Activated CD8-positive, alpha-beta memory T cell treated with anti-CD3 and anti-CD28 coated beads for 24 hours (primary cell): ENCODE measurements at places on chromosomes 16 and 17.

DNA sequence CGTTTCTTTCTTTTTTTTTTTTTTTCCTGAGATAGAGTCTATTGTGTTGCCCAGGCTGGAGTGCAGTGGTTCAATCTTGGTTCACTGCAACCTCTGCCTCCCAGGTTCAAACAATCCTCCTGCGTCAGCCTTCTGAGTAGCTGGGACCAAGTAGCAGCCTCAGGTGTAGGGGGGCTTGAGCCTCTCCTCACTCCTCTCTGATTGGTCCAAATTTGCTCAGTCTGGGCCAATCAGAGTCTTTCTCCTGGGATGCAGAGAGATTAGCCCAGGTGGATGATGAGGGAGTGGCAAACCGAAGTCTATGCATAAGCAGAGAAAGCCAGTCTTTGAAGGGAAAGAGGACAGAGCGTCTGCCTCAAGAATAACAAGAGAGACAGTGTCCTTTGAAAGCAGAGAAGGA, 99.0 kb downstream of the BMERB1 start:
- DNase-seq: no peak

DNA sequence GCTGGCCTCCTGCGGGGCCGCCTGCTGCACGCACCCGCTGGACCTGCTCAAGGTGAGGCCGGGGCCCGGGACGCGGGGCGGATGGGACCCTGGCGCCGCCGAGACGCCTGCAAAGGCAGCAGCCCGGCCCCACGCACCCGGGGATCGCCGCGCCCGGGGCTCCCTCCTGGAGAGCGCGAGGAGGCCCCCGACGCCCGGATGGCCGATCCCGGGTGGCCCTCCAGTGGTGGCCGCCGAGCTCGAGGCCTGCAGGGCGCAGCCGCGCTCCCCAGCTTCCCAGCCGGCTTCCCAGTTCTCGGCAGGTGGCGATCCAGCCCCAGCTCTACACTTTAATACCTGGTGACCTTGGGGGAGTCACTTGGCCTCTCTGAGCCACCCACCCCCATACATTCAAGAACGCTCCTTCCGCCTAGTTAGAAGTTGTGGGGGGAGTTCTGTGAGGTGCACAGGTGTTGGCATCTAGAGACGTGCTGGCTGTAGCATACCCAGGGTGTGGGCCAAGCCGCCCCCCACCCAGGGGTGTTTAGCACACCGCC, 452 bp downstream of the SLC25A10 start:
- DNase-seq: no peak

- DNase-seq: no peak
Measured at GRCh38 chr17:61463316-61464129, 11.3 kb downstream of the TBX4 start.

DNA sequence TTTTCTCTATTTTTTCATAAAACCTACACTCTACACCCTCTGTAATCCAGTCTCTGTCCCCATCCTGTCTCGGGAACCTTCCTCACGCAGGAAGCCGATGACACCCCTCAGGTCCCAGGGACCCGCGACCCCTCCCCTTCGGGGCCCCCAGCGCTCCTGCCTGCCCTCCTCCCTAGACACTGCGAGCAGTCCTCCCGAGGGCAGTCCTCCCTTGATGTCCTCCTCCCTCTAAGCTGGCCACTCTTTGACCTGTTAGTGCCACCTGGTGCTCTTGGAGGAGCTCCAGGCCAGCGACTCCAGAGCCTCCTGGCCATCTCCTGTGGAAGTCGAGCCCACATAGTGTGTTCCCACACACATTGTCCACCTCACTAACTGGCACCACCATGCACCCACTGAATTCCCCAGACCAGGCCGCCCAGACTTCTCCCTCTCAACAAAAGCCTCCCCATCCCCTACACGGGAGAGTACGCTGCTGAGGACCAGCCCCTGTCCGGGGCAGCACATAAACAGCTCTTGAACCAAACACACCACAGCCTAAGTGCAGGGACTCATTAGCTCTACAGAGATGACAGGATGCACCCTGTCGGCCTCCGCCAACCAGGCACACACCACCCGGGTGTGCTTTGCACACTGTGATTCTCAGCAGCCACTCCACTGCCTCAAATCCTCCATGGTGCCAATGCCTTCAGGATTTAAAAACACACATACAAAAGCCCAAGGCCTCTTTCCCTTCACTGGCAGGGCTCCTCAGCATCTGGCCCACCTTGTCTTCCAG, 9.3 kb downstream of the OSBPL7 start:
- no peak for DNase-seq

DNA sequence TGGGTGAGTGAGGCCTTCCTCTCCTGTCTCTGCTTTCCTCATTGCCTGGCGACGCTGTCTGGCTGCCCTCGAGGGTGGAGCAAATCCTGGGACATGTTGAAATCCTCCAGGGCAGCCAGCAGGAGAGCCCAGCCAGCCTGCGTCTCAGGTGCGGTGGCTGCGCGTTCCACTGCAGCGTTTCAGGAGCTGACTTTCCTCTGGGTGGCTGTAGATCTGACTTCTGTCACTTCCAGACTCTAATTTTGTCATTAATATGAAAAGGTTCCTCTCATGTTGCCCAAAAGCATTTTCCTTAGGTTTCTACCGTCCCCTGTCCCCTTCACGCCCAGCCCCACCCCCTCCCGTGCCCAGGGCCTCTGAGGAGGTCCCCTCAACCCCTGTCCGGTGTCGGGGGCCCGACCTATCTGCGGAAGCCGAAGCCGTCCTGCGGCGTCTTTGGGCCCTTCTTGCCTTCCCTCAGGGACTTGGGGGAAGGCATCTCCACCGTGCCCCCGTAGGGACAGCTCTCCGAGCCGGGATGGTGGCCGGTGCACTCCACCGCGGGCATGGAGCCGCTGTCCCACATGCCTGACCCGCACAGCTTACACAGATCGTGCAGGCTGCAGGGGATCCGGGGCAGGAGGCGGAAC, 95.1 kb downstream of the TBC1D16 start:
- no peak for DNase-seq

GRCh38 chr17:41580687-41581365, 5.9 kb downstream of the KRT14 start:
- no peak for DNase-seq

DNA sequence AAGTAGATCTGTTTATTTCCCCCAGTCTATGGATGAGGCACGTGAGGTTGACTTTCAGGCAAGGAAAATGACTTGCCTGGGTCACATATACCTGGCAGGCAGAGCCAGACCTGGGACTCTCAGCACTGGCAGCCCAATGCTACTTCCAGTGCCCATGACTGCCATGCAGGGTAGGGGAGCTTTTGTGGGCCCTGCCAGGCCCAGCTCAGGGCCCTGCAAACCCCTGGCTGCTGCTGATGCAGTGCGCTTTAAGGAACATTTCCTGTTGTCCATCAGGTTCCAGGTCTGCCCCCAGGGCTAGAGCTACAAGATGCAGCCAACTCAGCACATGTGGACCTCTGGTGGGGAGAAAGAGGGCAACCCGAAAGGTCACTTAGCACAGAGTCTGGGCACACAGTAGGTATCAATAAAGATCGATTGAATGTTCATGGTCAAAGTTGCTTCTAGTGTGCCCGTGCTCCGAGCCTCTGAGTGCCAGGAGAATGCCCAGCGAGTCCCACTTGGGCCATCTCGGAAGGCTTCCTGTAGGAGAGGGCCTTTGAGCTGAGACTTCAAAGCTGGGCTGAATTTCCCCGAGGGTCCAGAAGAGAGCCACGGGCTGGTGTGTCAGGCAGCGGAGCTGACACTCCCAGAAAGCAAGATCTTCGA, 513 bp upstream of the TBX21 start:
- DNase-seq: peak; percentile 73

GRCh38 chr17:61464130-61464842, 12.1 kb downstream of the TBX4 start:
- DNase-seq: no peak
